ENCODE measurements at places on chromosomes 7 and 10.

GRCh38 chr10:31340343-31340742 lies 21.3 kb downstream of the ZEB1 start:
- DNase-seq, result no peak

- no peak for DNase-seq
Observed at GRCh38 chr10:90125456-90126255, 424.3 kb downstream of the KIF20B start.

DNA sequence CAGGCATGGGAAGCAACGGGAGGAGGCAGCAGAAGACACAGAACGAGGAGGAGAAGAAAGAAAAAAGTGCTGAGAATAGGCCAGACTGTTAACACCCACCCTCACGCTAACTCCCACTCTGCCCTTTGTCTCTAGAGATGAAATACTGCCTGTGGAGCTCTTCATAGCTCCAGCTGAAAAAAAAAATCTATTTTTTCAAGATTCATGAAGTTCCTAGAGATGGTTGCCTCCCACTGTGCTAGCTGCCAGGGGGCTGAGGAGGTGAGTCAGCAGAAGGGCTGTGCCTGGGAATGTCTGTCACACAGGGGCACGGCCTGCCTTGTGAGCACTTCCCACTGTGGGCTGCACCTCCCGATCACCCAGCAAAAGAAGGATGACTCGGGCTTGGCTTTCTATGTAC lies 144.5 kb downstream of the RNF216 start:
- DNase-seq, result no peak

DNA sequence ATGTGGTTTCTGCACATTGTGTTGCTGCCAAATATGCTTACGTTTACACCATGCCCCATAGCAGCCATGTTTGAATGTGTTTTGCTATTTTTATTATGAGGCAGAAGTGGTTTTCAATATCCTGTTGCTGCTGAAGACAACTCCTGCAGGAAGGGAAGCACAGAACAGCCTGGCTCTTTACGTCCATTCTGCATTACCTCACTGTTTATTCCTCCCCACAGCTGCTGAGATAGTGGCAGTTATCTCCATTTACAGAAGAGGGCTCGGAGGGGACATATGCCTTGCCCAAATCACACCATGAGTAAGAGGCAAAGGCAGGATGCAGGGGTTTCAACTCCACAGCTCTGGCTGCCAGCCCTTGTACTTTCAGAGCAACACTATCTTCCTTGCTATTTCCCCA lies 35.3 kb downstream of the PLPP4 start:
- no peak for DNase-seq

- DNase-seq, result peak; percentile 30
Observed at GRCh38 chr7:143263266-143264195, at the start of gene GSTK1. TSS of gene GSTK1 (plus strand) at chr7:143263441. CDS start at chr7:143263514, 73 bp downstream.

DNA sequence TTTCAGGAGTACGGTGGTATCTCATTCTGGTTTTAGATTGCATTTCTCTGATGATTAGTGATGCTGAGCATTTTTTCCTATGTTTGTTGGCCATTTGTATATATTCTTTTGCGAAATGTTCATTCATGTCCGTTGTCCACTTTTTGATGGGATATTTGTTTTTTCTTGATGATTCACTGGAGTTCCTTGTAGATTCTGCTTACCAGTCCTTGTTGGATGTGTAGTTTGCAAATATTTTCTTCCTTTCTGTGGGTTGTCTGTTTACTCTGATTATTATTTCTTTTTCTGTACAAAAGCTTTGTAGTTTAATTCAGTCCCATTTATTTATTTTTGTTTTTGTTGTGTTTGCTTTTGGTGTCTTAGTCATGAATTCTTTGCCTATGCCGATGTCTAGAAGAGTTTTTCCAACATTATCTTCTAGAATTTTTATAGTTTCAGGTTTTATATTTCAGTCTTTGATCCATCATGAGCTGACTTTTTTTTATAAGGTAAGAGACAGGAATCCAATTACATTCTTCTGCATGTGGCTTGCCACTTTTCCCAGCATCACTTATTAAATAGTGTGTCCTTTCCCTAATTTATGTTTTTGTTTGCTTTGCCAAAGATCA lies 320.5 kb downstream of the MAGI2 start:
- no peak for DNase-seq

GRCh38 chr7:81165070-81165469 lies 246.2 kb upstream of the SEMA3C start:
- DNase-seq, result peak; percentile 8

DNA sequence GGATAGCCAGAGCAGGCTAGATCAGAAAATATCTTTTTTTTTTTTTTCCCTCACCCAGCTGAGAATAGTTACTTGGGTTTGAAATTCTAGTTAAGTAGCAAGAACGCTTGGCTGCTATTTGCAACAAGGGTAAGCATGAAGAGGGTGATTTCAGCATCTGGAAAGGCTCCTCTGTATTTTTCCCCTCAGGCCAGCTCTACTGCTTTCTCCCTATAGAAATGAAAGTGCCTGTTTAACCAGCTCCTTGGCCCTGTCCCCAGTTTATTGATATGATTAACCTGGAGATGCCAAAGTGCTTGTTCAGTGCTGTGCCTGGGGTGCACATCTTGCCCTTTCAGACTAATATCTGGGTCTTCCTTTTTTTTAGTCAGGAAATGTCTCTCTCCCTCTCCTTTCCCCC lies 37.1 kb downstream of the AP3M1 start:
- DNase-seq, result no peak

DNA sequence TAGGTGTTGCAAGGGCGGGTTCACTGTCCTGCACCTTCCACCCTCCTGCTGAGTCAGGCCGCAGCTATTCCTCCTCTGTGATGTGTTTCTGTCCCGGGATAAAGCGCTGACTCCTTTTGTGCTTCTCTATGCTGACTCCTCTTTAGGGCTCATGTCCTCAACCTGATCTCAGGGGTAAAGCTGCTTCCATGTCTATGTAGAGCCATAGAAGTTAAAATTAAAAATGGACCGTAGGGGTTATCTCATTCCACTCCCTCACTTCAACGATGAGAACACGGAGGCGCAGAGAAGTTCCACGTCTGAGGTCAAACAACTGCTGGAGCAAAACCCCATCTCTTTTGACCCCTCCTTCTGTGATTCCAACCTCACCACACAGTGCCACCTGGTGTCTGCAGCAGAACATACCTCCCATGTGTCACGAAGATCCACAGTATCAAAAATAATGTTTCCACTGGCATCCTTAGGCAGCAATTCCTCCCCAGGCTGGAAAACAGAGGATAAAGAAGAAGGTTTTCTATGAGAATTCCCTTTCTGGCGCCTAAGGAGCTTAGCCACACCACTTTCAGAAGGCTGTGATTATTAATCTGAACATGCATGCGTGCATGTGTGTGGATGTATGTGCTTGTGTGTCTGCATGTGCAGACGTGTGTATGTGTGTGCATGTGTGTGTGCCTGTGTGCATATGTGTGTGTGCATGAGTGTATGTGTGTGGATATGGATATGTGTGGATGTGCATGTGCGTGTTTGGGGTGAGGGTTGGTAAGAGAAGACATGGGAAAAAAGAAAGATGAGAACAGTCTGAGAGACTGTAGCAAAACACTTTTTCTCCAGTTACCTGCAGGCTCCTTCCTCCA lies 81.2 kb upstream of the UCN3 start:
- no peak for DNase-seq

- DNase-seq, result no peak
Observed at GRCh38 chr10:130729876-130730275, 581.6 kb downstream of the TCERG1L start.

DNA sequence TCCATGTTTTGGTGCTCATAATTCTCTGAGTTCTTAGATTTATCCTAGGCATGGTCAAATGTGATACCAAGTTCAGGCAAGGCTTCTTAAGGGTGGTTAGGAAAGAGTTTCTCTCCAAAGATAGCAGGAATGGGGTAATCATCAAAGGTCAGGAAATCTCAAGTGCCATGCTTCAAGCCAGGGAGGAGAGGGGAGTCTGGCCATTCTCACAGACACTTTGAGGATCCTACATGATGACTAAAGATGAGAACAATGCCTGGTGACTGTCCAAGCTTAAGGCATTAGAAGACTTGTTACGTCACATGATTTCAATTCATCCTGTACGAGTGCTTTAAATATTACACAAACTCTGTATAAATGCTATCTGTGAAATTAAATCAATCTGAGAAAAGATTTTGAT lies 59.4 kb downstream of the POM121L12 start:
- DNase-seq, result no peak

- DNase-seq, result no peak
Observed at GRCh38 chr7:148954766-148955165, 70.7 kb upstream of the EZH2 start.

- no peak for DNase-seq
Observed at GRCh38 chr10:77359287-77359691, 278.3 kb downstream of the KCNMA1 start.

DNA sequence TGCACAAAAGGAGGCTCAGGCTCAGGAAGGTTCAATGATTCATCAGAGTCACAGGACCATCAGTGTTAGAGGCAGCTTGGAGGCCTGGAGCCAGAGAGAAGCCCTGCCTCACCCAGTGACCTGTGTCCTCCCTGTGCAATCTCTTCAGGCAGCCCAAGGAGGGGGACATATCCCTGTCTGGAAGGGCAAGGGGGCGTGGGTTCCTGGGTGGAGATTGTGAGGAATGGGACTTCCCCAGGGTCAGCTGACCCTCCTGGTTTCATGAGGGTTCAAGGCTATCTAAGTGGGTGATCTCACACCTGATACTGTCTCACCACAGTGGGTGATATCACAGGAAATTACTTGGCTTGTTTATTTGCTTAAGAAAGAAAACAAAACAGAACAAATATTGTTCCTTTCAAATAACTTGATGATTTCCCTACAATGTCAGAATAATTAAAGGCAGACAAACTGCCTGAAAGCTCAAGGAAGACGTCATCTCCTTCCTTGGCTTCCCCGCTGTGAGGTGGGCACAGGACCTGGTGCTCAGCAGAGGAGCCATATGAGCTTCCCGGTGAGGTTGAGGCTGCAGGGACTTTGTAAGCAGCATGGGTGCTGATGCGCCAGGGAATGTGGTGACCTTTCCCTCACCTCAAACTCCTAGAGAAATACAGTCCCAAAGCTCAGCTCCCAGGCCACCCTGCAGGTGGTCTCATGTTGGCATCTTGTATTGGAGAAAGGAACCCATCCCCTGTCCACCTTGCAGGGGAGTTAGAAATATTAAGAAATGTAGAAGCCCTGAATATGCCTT lies 763.2 kb downstream of the GRID1 start:
- no peak for DNase-seq

GRCh38 chr10:122699796-122700455 lies at the start of gene C10orf120:
TSS of gene C10orf120 (minus strand) at chr10:122699846. CDS start at chr10:122699790, 56 bp downstream.
- no peak for DNase-seq

- no peak for DNase-seq
Observed at GRCh38 chr7:137839903-137840779, 6.6 kb downstream of the DGKI start.

GRCh38 chr7:151515276-151515565 lies 4.5 kb downstream of the RHEB start:
- DNase-seq, result no peak

DNA sequence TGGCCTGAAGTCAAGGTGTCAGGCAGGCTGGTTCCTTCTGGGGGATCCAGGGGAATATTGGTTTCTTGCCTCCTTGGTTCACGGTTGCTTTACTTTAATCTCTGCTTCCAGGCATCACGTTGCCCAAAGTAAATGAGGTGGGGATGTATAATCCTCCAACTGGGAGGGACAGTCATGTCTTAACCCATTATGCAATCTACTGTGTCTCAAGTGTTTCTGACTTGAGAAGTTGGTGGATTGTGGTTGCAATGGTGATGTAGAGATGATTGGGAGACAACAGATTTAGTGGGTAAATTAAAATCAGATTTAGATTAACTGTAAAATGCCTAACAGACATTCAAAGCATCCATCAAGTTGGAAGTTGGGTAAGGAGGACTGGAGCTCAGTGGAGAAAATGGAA lies 32.7 kb downstream of the TBXAS1 start:
- DNase-seq, result no peak

- no peak for DNase-seq
Observed at GRCh38 chr10:55353414-55353813, 552.4 kb upstream of the PCDH15 start.

GRCh38 chr10:125995726-125996304 lies 99.5 kb downstream of the FANK1 start:
- DNase-seq, result no peak

GRCh38 chr7:475951-476441 lies 43.6 kb downstream of the PDGFA start:
- no peak for DNase-seq

GRCh38 chr7:99380032-99380822 lies 5.7 kb downstream of the ARPC1B start:
- DNase-seq, result no peak

DNA sequence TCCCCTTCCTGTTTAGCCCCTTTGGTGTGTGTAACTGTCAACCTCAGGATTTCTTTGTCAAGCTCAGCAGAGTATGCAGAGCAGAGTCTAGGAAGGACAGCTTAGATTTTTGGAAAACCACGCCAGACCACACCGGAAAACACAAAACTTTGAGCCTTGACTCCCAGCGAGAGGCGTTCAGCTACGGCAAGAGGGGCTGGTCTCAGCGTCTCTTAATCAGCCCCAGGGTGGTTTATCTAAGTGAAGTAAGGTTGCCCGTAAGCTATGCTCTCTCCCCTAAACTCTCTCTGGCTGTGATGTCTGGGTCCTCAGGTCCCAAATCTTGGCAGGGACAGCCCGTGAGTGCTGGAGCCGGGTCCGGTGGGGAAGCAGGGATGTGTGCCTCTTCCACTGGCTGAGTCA lies 230.9 kb downstream of the KLF6 start:
- DNase-seq, result no peak

DNA sequence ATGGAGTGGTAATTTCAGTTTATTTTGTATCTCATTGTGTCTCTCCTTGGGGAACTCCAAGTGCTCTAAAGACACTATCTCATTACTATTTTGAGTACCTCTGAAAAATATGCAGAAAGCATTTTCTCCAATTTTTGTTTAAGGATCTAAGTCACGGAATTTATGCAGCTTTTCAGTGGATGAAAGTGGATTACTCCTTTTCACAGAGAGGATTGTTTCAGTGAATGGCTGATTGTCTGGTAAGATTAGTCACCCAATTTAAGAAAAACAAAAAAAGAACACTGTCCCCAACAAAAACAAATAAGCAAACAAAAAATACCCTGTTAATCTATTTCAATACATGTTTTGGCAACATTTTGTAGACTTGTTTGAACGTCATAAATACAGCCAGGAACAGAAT lies 338.3 kb upstream of the TEX47 start:
- no peak for DNase-seq

DNA sequence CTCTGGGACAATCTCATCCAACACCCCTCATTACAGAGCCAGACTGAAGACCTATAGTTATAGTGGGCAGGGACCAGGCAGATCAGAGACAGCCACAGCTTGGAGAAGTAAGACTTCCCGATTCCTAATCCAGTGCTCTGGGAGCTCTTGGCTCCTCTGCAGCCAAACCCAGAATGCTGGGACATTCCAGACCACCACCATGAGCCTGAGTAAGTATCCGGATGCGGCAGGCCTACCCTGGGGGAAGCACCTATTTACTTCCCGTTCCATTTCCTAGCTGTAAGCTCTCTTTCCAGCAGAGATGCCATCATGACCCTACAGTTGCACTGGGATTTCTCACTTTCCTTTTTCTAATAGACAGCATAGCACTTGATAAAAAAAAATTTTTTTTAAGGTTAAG lies 16.4 kb downstream of the HIP1 start:
- no peak for DNase-seq
